ENCODE measurements at places on chromosomes 16 and 17.

DNA sequence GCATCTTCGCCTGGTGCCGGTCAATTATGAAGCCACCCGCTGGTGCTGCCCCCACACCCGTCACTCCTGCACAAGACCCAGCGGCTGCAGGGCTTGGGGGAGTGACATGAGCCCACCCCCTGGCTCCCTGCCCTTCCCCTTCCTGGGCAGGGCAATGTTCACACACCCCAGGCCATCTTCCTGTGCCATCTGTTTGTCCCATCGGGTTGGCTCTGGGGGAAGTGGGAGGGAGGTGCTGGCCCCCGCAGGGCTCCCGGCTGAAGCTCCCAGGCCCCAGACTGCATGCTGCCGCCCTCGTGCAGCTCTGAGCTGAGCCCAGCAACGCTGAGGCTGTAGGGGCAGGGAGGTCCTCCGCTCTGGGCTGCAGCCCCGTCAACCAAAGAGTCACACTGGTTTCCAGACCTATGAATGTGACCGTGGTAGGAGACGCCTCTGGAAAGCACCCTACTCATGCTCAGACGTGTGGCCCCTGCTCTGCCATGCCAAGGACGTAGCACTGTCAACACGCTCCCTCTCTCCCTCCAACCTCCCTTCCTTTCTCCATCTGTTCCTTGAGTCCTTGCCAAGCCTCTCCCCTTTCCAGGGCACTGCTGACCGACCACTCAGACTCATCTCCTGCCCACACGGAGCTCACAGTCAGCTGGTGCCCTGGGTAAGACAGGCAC is 140.4 kb downstream of the ENGASE start:
- DNase-seq, result no peak

GRCh38 chr16:24141466-24141865 is 114.7 kb upstream of the CACNG3 start:
- DNase-seq, result no peak

DNA sequence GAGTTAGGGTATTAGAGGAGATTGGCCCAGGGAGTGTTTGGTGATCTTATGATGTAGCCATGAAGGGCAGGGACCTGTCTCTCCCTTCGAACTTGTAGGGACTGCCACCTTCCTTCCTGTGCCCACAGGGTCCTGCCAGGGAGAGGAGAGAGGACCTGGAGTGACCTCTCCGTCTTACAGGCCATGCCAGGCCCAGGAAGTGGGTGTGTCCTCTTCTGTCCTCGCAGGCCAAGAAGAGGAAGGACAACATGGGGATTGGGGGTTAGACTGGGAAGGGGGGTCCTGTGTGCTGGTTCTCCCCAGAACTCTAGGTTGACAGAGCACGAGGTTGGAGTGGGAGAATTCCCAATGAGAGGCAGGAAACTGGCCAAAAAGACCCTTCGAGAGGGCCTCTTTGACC is 43.4 kb upstream of the TAC4 start:
- DNase-seq, result no peak

- no peak for DNase-seq
These were observed 302.7 kb upstream of the MYOCD start for GRCh38 chr17:12362853-12363455.

DNA sequence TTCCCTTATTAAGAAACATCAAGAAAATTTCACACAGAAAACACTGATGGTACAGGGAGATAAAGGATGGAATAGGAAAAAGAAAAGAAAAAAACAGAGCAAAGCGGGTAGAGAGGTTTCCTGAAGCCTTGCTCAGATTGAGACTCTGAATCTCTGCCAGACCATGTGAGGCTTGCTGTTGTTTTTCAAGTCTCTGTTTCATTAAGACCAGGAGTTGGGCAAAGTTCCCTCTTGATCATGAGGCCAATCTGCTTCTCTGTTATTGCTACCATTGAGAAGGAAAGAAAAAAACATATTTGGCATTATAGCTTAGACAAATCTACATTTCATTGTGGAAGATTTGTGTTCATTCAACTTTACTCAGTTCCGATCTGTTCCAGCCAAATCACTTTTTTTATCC is 201.6 kb upstream of the SOX9 start:
- no peak for DNase-seq

DNA sequence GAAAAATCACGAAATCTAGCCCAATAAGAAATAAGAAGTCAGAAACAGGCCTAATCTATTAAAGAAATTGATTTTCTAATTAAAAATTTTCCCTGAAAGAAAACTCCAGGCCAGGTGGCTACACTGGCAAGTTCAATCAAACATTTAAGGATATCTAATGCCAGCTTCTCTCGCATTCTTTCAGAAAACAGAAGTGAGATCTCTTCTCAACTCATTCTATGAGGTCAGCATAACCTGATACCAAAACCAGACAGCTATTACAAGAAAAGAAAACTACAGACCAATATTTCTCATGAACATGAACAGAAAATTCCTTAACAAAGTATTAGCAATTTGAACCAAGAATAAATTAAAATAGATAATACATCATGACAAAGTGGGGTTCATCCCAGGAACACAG is 52.4 kb downstream of the AXIN2 start:
- no peak for DNase-seq

- DNase-seq, result no peak
These were observed 98.2 kb downstream of the CYLD start for GRCh38 chr16:50839920-50840729.

DNA sequence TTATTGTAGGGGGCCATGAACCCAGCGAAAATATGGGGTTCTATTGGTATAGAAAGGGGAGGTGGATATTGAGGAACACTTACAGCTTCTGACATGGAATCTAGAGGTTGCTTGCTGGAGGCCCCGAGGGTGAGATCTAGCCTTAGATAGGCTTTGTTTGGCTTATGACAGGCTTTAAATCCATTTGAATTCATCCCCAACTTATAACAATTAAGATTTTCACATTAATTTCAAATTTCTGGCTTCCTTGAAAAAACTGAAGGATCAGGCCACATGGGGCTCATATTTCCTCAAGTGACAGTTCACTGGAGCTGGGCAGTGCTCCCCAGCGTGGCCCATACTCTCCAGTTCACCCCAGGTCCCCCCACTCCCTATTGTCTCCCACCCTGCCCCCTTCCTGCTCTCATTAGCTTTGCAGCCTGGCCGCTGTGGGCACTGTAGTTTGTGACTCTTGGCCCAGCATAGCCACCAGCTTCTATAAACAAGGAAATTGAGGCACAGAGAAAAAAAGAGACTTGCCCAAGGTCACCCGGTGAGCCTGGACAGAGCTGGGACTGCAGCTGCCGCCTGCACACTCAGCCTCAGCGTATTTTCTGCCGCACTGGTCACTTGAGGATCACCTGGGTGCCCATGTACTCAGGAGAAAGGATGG is 19.8 kb upstream of the ADGRG1 start:
- DNase-seq, result no peak

DNA sequence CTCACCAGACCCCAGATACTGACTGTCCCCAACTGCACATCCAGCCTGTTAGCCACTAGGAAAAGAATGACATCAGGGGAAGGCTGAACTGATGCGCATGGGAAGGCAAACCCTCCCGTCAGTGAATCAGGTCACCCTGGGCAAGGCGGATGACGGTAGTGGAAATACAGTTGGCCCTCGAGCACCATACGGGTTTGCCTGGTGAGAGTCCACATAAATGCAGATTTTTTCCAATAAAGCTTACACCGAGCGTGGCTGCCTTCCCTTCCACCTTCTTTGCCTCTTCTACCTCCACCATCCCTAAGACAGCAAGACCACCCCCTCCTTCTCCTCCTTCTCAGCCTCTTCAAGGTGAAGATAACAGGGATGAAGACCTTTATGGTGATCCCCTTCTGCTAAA is 236.1 kb upstream of the TNRC6C start:
- no peak for DNase-seq

DNA sequence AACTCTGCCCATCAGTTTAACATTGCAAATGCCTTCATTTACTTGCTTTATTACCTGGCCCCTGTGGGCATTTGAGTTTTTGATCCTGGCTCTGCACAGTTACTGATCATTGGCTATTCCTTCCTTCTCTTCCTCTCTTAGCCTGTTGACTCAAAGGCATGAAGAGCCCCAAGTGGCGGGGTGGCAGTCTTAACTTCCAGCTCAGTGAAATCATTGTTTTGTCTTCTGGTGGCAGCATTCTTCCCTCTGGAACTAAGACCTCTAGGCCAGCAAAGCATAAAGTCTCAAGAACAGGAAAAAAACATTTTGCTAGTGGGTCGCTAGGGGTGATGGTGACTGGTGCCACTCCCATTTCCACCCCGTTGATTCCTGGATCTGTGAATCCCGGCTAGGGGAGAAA is 52.3 kb upstream of the MRTFB start:
- no peak for DNase-seq

GRCh38 chr17:76865174-76865573 is 3.0 kb upstream of the MGAT5B start:
- DNase-seq, result no peak

DNA sequence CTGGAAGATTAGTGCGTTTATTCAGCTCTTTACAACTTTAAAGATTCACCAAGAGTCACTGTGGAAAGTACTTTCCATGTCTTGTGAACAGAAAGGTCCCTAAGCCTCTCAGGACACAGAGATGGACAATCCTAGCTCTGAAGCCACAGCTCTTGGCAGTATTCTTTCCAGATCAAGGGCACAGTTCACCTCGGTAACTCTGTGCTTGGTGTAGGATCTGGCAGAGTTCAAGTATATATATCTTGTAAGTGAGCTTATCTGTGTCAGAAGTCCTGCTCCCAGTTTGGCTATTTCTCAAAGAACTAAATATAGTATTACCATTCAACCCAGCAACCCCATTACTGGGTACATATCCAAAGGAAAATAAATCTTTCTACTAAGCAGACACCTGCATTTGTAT is 183.7 kb downstream of the CBLN1 start:
- no peak for DNase-seq

Measured in head of caudate nucleus (tissue), 42 donors.